Muscle of arm (tissue), 14 donors: ENCODE measurements at places on chromosomes 2 and 18. TPM values are rescaled to one million over a fixed set of nuclear protein-coding genes. Genes with fewer than 3 reads are reported as not detected.

The AUP1 gene
- polyA plus RNA-seq = 62.9 TPM

The IL36G gene
- polyA plus RNA-seq = not detected

The IL1RL1 gene
- 0.27 TPM for polyA plus RNA-seq

The REG3G gene
- polyA plus RNA-seq = not detected

The SUMO1 gene
- 139 TPM for polyA plus RNA-seq

The ADGRF3 gene
- polyA plus RNA-seq = not detected

The EMILIN1 gene
- 42.9 TPM for polyA plus RNA-seq

The LYPD6B gene
- polyA plus RNA-seq = 6.8 TPM

The MEP1B gene
- polyA plus RNA-seq = 0.44 TPM
